ENCODE measurements at places on chromosomes 3 and 15.

DNA sequence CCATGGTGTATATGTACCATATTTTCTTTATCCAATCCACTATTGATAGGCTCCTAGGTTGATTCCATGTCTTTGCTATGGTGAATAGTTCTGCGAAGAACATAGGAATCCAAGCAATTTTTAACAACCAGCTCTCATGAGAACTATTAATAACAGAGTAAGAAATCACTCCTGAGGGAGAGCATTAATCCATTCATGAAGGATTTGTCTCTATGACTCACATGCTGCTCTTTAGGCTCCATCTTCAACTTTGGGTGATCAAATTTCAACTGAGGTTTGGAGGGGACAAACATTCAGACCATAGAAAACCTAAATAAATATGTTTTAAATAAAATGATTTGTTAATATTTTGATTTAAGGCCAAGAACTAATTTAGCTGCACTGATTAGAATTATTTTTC is 147.4 kb downstream of the NSUN3 start:
- DNase-seq = no peak

GRCh38 chr15:70032509-70032908 is 65.2 kb downstream of the TLE3 start:
- DNase-seq = no peak

- no peak for DNase-seq
Observed at GRCh38 chr3:187667526-187667925, 2.7 kb downstream of the SST start.

DNA sequence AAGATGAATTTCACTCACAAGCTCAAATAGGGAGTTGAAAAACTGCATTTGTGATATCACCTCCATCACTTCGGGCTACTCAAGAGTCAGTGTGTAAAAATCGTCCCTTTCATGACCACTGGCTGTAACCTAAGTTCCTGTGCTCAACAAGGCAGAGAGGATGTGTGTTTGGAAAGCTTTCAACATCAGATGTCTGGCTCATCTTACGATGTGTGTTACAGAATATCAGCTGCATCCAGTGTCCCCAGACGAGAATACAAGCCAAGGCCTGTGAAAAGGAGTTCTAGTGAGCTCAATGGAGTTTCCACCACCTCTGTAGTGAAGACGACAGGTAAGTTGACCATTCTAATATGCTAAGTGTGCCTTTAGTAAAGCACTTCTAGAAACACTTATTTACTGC is 65.5 kb upstream of the ADAMTSL3 start:
- DNase-seq = no peak

DNA sequence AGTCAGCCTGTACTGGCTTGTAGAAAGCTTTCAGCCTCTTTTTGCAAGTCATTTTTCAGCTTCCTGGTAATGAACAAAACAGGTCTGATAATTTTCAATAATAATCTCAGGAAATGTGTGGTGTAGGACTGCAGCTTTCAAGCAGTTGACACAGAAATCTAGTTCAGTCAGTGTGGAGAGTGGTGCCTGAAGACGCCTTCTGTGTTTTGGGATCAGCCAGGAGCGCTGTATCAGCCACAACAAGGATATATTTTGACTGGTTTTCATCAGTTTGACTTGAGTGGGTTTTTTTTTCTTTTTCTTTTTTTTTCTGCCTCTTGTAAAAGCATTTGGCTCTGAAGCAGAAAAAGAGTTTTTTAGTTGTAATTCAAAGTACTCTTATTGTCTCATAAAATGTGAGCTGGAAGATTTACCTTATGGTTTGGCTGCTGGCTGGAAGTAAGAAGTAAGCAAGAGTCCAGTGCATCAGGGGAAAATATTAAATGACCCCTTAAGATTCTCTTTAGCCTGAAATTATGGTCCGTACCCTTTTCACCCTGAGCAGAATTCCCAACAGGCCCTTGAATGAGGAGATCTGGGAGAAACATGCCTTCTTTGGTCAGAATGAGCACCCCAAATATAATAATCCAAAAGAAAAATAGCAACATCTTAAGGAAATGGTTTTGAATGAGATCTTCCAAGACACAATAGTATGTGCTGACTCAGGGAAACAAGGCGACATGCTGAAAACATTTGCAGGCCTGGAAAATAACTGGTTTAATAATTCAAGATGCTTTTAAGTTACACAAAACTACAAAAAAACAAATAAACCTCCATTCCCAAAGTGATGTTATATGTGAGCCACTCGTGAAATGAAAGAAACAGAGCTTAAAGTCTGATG is 332.7 kb upstream of the ADAMTS9 start:
- DNase-seq = no peak

DNA sequence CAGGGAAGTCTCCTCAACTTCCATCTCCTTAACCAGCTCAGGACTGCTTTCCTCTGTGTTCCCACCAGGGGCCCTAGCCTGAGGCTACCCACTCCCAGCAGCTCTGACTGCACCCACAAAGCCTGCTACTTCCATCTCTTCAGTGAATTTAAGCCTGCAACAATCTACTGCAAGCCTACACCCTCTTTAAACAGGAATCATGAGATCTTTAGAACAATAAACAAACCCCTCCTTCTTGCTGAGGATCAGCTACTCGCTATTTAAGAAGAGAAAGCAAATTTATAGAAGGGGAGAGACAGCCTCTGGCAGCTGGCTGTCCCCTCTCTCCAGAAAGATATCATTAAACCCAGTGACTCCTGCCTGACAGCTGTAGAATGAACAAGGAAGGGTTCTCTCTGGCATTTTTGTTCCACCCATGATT is 51.9 kb downstream of the ARHGAP31 start:
- DNase-seq = no peak

DNA sequence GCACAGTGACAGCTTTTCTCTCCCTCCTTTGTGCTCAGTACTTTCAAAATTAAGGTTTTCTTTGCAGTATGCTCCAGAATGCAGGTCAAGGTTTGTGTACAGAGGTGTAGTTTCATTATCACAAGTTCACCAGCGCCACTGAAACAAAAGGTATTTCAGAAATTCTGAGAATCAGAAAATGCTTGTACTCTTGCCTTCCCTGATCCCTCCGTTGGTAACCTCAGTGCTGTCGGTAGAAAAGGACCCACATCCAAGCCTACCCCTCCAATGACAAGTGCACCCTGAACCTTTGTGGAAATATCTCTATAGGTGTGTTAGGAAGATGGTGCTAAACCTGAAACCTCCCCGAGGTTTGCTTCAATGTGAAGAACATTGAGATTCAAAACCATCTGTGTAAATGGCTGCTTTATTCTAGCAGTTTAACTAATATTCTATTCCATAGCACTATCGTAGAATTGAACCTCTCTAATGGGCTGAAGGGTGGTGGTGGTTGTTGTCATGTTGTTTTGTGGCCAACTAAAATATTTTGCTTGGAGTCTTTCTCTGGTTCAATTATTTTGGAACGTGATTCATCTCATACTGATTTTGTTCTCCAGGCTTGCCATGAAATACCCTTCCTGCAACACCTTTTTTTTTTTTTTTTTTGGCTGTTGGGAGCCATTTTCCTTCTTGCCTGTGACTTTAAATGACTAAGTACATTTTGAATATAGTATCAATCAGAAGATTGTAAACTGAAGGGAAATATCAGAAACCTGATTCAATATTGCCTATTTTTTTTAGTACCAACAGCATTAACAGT is 20.7 kb downstream of the ZBTB38 start:
- DNase-seq = no peak

- no peak for DNase-seq
Observed at GRCh38 chr15:101010781-101011180, 91.6 kb downstream of the LRRK1 start.

DNA sequence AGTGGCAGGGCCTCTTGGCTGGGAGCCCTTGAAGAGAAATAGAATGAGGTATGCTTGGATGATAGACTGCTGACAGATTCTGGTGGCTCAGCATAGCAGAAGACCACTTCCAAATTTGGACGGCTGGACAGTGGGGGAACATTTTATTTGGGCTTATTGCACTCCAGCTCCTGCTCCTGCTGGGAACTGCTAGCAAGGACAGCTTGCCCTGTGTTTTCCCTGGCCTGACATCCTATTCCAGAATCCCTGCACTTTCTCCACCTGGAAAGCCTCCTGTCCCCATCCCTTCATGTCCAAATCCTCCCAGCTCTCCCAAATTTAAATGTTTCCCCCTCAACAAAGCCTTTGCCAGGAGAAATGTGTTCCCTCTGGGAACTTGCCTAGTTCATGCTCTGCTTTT is 9.8 kb upstream of the COLQ start:
- no peak for DNase-seq

DNA sequence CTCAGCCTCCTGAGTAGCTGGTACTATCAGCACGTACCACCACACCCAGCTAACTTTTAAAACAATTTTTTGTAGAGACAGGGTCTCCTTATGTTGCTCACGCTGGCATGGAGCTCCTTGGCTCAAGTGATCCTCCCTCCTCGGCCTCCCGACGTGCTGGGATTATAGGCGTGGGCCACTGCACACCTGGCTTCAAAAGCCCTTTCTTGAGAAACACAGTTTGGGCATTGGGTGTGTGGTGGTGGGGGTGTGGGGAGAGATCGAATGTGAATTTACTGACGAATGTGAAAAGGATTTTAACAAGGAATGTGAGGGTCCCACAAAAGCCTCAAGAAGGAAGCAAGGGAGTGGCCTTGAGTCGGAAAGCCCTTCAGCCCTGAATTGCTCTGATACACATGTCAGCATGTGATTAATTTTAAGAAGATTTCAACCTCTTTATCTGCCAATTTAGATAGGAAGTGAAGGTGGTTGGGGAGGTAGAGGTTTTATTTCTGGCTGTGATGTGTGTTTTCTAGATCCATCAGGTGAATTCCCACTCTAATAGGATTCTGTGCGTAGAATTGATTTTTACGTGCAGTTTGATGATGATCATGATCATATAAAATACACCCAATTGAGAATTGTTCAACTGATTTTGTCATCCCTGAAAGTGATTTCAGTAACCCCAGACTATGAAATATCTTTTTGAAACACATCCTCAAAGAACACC is 1.1 kb downstream of the CCR4 start:
- DNase-seq = no peak

- no peak for DNase-seq
Observed at GRCh38 chr15:48360841-48361240, 29.6 kb downstream of the DUT start.

DNA sequence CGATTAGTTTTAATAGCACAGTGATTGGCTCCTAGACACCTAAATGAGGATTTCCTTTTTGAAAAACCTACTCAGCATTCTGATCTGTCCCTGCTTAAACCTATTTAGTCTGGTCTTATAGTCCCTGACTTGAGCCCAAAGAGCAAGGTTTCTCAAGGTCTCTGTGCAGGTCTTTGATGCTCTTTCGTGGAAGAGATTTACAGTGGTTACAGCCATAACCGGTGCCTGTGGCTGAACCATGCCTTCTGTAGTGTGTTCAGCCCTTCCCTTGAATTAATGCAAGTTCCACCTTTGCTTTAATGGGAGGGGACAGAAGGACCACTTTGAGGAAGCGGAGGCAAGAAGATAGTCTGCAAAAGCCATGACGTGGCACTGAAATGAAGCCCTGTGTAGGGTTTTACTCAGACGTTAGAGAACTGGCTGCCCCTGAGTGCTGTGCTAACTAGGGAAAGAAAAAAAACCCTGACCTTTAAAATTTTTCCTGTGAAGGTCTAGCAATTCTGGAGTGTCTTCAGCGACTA is 43.0 kb downstream of the ZBTB38 start:
- DNase-seq = peak; percentile 48

- DNase-seq = no peak
Observed at GRCh38 chr15:45027220-45027619, 4.2 kb downstream of the SORD start.

GRCh38 chr3:150789451-150789850 is 26.5 kb upstream of the SIAH2 start:
- no peak for DNase-seq

GRCh38 chr3:152302521-152303021 is 33.8 kb downstream of the MBNL1 start:
- DNase-seq = no peak

DNA sequence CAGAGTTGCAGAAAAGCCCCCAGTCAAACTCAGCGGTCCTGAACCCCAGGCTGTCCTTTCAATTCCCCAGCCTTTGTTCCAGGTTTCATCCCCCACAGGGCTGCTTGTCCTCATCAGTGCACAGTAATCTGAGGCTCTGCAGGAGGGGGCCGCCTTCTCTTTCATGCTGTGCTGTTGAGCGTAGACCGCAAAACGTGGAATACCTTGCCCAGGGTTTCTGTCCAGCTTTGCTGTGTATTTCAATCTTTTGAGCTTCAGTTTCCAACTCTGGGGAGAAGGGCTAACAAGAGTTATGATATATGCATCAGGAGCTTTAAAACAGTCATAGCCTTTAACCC is 64.8 kb downstream of the FAM43A start:
- no peak for DNase-seq

- DNase-seq = no peak
Observed at GRCh38 chr3:133455281-133455680, 55.4 kb downstream of the BFSP2 start.

GRCh38 chr3:77093101-77093500 is 53.2 kb downstream of the ROBO2 start:
- no peak for DNase-seq

DNA sequence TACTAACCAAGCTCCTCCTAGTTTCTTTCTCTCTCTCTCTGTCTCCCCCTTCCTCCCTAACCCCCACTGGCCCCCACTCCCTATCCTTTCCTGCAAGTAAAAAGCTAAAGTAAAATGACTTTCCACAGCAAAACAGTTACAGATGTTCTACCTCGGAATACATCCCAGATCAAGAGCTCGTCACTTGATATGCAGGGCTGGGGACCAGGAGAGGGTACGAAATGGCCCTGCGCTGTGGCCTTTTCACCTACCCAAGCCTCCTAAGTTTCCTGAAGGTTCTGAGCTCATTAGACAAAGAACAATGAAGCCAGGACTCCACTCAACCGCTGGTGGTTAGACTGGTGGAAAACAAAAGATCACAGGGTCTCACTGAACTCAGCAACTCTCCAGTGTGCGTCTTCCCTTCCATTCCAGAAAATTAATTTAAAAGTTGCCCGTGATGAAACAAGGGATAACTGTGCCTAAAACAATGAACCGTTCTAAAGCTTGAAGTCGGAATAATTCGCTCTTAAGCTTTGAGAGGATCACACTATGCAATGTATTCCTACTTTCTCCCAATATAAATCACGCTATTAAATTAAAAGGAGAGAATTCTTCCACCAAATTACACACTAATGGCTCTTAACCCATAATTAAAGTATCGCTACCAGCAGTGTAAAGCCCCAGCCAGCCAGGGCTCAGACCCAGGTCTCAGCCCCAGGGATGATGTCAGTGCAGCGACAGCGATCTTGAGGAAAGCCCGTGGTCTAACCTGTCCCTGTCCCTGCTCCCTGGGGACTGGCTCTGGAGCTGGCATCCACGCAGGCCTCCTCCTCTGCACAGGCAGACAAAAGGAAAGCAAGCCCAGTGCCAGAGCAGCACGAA is 5.0 kb downstream of the VGLL4 start:
- DNase-seq = no peak

DNA sequence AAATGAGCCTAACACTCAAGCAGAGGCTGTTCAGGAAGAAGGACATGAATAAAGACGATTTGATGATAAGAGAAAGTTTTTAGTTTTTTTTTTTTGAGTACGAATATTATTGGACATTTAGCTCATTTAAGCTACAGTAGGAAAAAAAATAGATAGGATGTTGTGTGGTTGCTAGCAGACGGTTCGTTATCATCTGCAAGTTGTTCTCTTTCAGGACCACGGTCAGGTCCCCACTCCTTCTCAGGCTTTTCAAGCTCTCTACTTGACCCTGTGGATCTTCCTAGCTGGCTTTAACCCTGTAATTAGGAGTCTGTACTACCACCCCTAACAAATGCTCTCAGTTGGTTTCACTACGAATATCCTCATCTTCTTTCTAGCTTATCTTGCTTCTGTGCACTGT is 1.1 kb downstream of the KCNH8 start:
- peak; percentile 15 for DNase-seq

- no peak for DNase-seq
Observed at GRCh38 chr3:195907684-195907933, 742 bp downstream of the TNK2 start.
